ENCODE measurements at places on chromosomes 13 and 19.

GRCh38 chr19:3140667-3141038, 4.8 kb downstream of the GNA15 start:
- DNase-seq = no peak

DNA sequence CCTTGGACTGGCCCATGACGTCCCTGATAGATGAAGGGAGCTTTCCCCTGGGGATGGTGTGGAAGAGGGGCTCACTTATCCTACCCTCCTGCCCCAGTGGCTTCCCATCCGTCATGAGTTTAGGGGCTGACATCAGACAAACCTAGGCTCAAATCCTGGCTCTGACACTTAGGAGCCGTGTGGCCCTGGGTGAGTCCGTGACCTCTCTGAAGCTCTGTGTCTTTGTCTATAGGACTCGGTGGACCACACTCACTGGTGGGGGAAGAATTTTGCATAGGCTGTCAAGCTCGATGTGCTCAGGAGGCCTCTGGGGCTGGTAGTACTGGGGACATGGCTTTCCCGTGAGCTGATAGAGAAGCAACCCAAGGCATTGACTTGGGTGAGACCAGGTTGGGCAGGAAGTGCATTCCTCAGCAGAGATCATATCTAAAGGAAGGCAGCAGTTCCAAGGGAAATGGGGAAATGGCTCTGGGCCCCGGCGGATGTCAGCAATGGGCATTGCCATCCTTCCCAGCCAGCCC, 17.4 kb upstream of the AP1M2 start:
- DNase-seq = no peak

GRCh38 chr19:10580979-10581631, 6.0 kb downstream of the AP1M2 start:
- peak; percentile 82 for DNase-seq

GRCh38 chr13:76523740-76524340, 362.4 kb downstream of the KCTD12 start:
- no peak for DNase-seq

GRCh38 chr19:48469934-48470680, 938 bp downstream of the CYTH2 start:
- DNase-seq = no peak

- DNase-seq = no peak
These were observed at the start of gene FXYD7 for GRCh38 chr19:35143231-35143715. TSS of gene FXYD7 (plus strand) at chr19:35143255. CDS start at chr19:35143334, 79 bp downstream.

GRCh38 chr19:1503089-1503924, 9.5 kb downstream of the ADAMTSL5 start:
- peak; percentile 57 for DNase-seq

GRCh38 chr19:13198634-13199033, 48.4 kb downstream of the IER2 start:
- DNase-seq = no peak

DNA sequence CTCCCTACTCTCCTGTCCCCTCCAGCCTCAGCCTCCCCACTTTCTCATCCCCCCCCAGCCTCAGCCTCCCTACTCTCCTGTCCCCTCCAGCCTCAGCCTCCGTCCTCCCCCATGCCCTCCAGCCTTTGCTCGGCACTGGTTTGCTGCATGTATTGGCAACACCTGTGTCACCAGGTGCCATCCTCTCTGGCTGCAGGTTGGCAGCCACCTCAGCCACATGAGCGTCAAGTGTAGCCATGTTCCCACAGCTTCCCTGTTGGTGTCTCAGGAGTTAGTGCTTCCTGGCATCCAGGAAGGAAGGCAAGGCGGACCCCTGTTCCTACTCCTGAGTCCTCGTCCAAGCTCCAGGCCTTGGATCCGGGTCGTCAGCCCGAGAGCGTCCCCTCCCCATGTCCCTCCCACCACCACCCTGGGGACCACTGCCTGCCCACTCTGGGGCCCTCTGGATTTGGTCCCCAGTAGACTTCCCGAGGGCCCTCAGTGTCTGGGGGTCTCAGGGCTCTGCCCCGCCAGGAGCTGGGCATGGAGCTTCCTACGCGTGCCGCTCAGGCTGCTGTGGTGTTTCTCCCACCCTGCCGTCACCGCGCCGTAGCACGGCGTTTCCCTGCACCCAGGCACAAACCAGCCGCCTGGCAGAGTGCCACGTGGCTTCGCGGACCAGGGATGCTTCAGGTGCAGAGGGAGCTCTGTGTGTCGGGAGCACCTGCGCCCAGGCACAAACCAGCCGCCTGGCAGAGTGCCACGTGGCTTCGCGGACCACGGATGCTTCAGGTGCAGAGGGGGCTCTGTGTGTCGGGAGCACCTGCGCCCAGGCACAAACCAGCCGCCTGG, 128.3 kb upstream of the MCF2L start:
- no peak for DNase-seq

DNA sequence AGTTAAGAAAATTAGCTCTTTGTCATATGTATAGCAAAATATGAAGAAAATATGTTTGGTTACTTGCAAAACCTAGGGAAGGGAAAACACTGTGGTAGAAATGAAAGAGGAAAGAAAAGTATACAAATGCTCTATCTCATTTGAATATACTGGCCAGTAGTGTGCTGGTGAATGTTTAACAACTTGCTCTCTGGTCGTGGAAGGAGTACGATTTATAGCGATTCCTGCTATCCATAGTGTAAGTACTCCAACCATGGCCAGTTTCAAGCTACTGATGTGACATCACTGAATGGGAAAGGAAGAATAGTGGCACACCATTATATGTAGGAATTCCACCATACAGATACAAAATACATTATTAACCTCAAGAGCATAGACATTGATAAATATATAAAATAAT, 9.3 kb downstream of the BORA start:
- no peak for DNase-seq

DNA sequence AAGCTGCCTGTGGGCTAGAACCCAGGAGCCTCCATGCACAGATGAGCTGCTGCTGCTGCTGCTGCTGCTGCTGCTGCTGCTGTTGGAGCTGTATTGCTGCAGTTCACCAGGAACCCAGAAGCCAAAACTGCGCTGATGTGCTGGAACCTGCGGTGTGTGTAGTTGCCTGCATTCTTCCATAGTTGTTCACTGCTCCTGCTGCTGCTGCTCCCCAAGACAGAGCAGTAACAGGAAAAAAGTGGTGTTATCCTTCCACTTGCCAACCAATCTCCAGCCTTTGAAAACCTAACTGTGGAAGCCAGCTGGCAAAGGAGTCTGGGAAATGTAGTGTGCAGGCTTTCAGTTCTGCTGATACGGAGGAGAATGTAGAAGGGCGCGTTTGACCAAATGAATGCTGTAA, 37.9 kb downstream of the ARHGAP35 start:
- no peak for DNase-seq

GRCh38 chr19:48618916-48619691, at the start of the genes RPL18 and SPHK2:
TSS of gene RPL18 (minus strand) at chr19:48619178. CDS start at chr19:48619143, 35 bp downstream.
TSS of gene SPHK2 (plus strand) at chr19:48619506. CDS start at chr19:48620515, 1,009 bp downstream.
- peak; percentile 93 for DNase-seq

- no peak for DNase-seq
These were observed 30.1 kb downstream of the EPS15L1 start for GRCh38 chr19:16441661-16442162.

DNA sequence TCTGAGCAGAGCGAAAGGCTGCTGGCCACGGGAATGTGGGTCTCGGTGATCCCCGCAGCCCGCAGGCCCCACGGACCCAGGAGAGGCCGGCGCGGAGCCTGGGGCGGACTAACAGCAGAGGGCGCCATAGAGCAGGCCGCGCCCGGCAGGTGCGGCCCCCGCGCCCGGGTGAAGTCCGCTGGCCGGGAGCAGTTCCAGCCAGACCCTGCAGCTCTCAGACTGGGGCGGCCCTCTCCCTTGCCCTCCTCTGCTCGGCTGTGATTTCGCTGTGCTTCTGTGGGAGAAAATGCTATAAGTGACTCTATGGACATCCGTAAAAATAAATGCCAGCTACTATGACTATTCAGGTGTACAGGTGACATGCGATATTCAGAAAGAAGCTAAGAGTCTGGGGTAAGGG, 37.7 kb downstream of the GSX1 start:
- DNase-seq = peak; percentile 5

DNA sequence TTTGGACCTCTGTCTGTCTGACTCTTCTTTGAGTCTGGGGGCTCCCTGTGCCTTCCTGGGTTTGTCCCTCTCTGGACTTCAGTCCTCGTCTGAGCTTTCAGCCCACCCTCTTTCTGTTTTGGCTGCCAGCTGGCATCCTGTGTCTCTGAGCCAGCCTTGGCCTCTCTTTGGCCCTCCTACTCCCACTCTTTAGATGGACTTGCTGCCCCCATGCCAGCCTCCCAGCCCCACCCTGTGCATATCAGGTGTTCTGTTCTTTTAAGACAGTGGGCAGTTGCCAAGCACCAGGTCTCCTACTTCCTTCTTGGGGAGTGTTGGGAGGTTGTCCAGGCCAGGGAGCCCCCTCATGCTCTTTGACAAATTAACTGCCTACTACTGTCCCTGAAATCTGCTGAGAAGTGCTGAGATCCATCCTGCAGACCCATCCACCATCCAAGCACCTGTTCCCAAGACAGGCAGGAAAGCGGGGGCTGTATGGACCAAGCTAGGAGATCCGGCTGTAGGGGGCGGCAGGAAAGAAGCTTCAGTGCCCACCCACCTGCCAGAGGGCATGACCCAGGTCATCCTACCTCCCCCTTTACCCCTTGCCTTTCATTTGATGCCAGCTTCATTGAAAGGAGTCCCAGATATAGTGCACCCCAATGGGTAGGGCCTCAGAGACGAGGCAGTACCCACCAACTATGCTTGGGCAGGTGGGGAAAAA, 9.6 kb downstream of the CIC start:
- DNase-seq = no peak

DNA sequence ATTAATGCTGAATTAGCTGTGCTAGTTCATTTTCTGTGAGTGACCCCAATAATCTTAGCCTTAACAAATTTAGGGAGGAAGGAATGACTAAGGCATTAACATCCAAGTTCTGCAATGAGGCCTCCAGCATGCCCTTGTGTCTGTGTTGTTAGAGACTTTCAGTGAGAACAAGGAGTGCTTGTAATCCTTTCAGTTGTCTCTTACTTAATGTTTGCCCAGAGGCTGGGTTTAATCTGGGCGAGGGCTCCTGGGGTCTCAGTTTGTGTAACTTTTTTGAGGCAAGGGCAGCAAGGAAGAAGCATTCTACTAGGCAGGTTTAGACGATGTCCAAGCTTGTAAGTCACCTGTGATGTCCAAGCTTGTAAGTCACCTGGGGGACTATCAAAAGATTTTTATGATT, 24.3 kb downstream of the CCNA1 start:
- no peak for DNase-seq

DNA sequence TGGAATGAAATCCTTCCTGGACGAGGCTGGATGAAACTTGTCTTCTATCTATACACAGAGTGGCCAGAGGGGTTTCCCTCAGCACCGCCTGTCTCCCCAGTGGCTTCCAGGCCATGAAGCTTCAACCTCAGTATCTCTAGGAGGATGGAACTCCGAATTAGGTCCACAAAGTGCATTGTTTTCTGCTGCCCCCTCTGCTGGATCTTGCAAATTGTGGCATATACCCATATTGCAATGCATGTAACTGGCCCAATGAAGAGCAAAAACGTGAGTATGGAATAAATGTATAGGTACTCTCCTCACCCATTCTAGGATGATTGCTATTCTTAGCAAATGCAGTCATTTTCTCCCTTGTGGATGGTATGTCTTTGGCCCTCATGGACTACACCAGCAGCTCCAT, 14.7 kb upstream of the LILRB4 start:
- DNase-seq = no peak

- DNase-seq = no peak
These were observed 55.7 kb upstream of the C1QTNF9 start for GRCh38 chr13:24253520-24254145.

DNA sequence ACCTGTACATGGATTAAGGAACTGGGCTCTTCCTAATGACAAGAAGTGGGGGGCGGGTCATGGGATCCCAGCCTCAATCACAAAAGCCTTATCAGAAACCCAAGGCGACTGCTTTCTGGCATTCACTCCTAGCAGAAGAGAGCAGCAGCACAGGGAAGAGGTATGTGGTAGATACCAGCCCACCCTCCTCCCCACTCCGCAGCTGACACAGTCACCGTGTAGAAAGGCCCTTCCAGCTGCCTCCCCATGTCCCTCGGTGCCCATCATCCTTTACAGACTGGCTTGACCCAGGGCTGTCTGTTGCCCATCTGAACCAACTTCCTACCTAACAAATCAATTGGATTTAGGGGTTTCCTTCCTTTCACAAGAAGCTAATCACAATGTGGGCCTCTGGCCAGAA, 3.1 kb upstream of the DHRS12 start:
- DNase-seq = no peak

DNA sequence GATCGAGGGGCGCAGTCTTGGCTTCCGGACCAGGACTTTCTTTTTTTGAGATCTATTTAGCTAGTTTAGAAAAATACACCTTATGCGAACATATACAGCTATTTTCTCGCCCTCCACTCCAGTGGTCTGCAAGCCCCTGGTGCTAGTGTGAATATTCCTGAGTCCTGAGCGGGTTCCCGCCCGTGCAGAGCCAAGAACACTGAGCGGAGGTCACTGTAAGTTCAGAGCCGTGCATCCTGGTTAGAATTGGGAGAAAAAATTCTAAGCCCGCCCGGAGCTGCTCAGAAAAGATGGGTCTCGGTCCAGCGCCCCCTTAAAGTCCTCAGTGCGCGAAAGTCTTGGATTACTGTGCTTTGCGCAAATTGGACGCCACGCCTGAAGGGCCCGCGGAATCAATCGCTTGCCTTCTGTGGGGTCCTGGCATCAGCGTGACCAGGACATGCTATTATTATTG, 117.7 kb downstream of the KCNRG start:
- DNase-seq = no peak

GRCh38 chr13:84481958-84482357, 599.7 kb upstream of the SLITRK1 start:
- DNase-seq = no peak

- DNase-seq = no peak
These were observed 24.7 kb downstream of the FRY start for GRCh38 chr13:32056316-32056715.

DNA sequence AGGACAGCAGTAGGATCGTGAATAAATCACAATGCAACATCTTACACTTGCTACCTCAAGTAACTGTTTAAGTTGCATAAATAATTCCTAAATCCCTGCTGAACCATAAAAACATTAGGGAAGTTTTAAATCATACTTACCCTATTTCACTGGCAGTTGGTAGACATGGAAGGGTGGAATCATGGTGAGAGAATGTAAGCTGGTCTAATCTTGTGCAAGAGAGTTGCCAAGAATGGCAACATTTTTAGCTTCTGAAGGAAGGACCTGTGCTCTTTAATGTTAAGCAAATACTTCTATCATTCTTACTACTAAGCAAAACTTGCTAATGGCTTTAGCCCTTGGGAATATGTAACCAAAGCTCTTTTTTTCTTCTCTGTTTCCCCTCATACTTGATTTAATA, 46.8 kb downstream of the MTUS2 start:
- DNase-seq = no peak
